ENCODE measurements at places on chromosomes 3 and 15. TPM values are rescaled to one million over a fixed set of nuclear protein-coding genes. Genes with fewer than 3 reads are reported as not detected.

GRCh38 chr3:145959457-145960088, 201.4 kb downstream of the PLOD2 start:
- no peak for DNase-seq

- no peak for DNase-seq
Measured at GRCh38 chr3:6260551-6261191, 600.2 kb upstream of the GRM7 start.

- no peak for DNase-seq
Measured at GRCh38 chr15:57272771-57273357, 103.4 kb upstream of the CGNL1 start.

SFMBT1 gene
- total RNA-seq: 12.6 TPM

GRCh38 chr3:49476563-49476962, 6.5 kb downstream of the DAG1 start:
- DNase-seq: no peak

GRCh38 chr15:88152672-88153071, 103.9 kb downstream of the NTRK3 start:
- no peak for DNase-seq

TNFSF10 gene
- 16.5 TPM for total RNA-seq

All from aorta (tissue), 5 donors.